T-helper 2 cell (primary cell): ENCODE measurements at places on chromosomes 5 and 9.

GRCh38 chr9:21395778-21396717 is 10.8 kb upstream of the IFNA2 start:
- DNase-seq = peak; percentile 38

DNA sequence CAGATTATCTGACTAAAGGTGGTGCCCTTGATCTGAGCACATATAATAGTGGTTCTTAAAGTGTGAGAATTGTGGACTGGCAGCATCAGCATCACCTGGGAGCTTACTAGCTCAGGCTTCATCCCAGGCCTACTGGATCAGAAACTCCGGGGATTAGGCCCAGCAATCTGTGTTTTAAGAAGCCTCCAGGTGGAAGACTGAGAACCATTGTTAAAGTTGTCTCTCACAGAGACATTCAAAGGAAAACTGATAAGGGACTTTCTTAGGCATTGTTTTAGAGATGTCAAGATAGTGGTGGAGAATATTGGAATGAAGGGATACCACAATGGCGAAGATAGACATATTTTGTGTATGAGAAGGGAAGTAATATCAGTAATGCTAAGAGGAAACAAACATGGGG is 59.5 kb downstream of the STX17 start:
- no peak for DNase-seq

- no peak for DNase-seq
Measured at GRCh38 chr5:79202076-79202475, 33.9 kb upstream of the JMY start.

DNA sequence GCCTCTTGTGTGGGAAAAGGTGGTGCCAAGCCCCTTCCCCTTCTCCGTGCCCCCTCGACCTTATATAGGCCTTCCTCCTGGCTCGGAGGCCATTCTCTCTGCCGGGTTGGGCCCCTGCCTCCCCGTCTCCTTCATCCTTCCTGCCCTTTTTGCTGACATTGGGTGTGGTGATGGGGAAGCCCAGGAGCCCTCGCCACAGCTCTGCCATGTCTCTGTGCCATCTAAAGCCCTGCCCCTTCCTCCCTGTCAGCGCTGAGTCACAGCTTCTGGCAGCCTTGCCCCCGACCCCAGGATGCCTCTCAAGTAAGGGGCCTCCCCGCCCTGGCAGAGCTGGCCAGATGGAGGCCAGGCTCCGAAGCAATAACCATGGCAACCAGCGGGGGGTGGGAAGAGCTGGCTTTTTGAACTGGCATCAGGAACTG is 30.4 kb downstream of the JADE2 start:
- DNase-seq = peak; percentile 60

GRCh38 chr9:136090768-136091581 is 4.1 kb downstream of the NACC2 start:
- no peak for DNase-seq

DNA sequence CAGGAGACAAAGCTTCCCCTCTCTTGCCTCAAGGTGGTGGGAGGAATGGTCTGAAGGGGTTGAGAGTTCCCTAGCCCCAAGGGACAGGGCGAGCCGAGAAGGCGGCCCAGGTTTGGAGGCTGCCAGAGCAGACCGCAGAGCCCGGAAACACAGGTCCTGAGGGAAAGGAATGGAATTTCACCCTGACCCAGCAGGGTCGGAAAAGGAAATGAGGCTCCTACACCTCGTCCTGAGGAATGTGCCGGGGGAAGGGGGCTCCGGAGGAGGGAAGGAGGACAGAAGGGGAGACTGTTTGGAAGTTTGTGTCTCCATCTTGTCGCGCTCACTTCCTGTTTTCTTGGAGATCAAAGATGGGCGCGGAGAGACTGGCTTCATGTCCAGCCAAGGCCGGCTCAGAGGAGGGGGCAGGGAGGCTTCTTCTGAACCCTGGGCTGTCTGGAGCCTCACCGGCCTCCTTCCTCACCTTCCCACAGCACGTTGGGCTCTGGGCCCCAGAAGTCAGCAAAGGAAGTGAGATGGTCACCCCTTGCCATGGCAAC is 9.6 kb downstream of the ENG start:
- DNase-seq = no peak
